Stimulated activated CD4-positive, alpha-beta T cell treated with anti-CD3 and anti-CD28 coated beads, Interleukin-2, amount 100 ng/mL, for 4 hours (primary cell): ENCODE measurements at places on chromosomes 3 and 15.
A peak's percentile ranks its signal among the peaks of the same experiment; 100 is the strongest.

- DNase-seq, result no peak
Observed at GRCh38 chr3:111904376-111905241, 45.5 kb downstream of the PHLDB2 start.

- no peak for DNase-seq
Observed at GRCh38 chr3:184337981-184338380, 581 bp downstream of the FAM131A start.

DNA sequence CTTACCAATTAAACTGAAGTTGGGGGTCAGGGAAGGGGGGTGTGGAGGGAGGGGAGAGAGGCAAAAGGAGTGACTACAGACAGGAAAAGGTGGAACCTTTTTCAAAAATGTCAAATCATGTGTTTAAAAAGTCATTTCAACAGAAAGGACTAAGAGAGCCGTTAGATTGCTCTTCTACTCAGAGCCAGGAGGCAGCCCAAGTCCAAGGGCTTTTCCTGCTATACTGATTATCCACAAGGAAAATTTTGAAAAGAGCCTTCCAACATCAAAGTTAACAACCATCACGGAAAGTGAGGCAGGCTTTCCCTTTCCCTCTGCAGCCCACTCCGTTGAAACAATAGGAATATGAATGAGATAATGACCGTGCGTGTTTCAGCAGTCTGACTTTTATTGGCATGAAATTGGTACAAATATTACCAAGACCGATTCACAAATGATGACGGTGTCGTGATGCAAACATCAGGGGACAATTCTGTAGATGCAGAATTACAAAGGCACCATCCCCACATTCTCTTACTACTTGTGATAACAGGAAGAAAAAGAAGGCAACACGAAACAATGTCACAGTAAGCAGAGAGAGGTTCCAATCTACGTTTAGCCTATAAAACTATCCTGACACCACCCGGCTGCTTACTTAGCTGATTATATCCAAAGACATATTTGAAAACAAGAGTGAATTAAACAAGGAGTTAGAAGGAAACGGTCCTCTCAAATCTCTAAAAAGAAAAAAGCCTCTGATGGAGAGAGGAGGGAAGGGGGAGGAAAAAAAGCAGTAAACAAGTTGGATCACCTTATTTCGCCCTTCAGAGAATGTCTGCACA lies 453.7 kb downstream of the FOXP1 start:
- DNase-seq, result no peak

GRCh38 chr3:136141291-136141785 lies 54.8 kb downstream of the MSL2 start:
- no peak for DNase-seq

DNA sequence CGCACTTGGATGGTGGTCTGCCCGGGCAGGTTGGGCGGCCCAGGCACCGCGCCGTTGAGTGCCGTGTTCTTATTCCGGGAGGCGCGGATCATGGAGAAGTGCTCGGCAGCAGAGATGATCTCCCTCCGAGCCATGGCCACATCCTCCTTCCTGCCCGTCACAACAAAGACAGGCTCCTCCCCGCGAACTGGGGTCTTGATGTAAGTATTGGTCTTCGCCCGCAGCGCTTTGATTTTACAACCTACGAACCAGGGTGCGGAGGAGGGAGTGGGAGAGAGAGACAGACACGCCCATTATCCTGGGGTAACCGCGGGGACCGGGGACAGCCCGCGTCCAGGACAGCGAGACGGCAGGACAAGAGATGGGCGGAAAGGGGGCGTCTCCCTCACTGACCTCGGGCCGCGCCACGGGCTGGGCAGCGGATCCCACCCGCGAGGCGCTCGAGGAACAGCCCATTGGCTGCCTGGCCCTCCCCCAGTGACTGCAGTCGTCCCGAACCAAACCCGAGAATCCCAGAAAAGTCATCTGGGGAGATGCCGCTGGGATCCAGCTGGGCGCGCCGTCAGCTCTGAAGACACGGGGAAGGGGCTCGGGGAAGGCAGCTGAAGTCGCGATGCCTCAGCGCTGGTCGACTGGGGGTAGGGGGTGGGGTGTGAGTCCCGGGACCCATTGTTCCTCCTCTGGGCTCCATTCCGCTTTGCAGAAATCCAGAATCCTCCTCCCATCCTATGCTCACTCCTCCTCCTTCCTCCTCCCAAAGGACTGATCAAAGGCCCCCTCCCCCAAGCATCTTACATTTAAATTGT lies 1.2 kb downstream of the MEX3B start:
- DNase-seq, result no peak

GRCh38 chr15:80507131-80507530 lies 102.9 kb downstream of the ARNT2 start:
- DNase-seq, result no peak

DNA sequence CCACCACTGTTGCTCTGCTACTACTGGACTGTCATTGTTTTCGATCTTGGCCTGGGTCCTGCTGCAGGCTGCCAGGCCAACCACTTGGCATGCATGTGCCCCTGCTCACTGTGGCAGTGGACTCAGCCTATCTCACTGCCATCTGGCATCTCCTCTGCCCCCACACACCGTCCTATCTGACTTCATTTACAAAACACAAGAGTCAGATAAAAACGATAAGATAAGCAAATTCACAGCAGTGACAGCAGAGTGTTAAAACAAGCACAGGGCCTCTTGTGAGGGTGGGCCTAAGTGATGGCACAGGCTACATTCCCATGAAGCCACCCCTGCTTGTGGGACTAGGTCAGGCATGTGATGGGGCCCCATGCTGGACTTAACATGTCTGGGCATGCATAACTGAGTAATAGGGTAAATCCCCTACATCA lies 68.1 kb downstream of the CRYGS start:
- DNase-seq, result no peak

GRCh38 chr3:31226346-31226745 lies 306.4 kb upstream of the STT3B start:
- DNase-seq, result no peak

GRCh38 chr15:70492240-70493177 lies 270.8 kb downstream of the UACA start:
- peak; percentile 74 for DNase-seq

GRCh38 chr3:16365491-16366128 lies 100.6 kb downstream of the OXNAD1 start:
- DNase-seq, result no peak
